Calu3 (cell line): ENCODE measurements at places on chromosomes 1 and 21.
A peak's percentile ranks its signal among the peaks of the same experiment; 100 is the strongest.

- DNase-seq, result no peak
These were observed 1420.4 kb upstream of the PRMT6 start for GRCh38 chr1:105636052-105636451.

GRCh38 chr1:43853161-43853921 is 80.3 kb upstream of the ARTN start:
- DNase-seq, result peak; percentile 70

DNA sequence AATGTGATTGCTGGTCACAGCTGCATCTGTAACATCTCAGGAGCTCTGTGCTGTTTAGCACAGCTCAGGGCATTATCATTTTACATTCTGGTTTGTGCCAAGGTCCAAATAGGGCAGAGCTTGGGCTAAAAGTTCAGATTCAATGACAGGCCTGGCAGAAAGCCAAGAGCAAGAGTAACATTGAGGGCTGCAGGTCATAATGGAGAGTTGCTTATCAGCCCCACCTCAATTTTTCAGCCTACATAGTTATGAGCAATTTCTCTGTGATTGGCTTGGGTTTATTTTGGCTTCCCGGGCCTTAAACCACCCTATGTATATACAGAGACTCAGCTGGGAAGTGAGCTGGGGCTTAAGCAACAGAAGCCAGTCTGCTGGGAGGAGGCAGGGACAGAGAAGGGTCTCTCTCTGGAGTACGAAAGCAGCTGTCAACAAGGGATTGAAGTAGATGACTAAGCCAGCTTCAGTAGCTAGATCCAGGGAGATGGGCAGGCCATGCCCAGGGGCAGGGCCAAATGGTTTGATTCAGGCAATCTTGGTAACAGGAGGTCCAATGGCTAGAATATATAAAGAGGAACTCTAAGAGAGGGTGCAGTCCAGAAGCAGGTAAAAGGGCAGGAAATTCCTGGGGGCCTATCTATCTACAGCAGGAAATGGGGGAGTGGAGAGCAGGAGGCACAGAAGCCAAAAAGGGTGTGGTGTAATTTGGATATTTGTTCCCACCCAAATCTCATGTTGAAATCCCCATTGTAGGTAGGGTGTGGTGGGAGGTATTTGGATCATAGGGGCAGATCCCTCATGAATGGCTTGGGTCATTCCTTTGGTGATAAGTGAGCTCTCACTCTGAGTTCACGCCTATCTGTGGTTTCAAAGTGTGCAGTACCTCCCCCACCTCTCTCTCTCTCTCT is 49.0 kb downstream of the BRINP2 start:
- DNase-seq, result no peak

GRCh38 chr1:17018849-17019248 is 7.1 kb upstream of the ATP13A2 start:
- DNase-seq, result no peak

DNA sequence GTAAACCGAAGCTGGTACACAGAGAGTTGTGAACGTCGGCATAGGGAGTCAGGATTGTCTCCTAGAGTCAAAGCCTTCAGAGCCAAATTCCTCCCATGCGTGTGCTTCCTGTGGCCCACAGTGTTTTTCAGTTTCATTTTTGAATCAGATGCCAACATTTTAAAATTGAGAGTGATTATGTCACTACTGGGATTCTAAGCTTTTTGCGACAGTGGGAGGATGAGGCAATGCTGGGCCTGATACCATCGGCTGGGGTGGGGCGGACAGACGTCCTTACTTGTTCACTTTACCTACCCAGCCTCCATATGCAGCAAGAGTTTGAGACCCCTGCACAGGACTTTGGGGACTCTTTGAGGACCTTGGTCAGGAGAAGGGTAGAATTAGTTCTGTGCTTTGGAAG is 1.3 kb upstream of the KLHDC7A start:
- DNase-seq, result no peak
